ENCODE measurements at places on chromosomes 13 and 19. TPM values are rescaled to one million over a fixed set of nuclear protein-coding genes. Genes with fewer than 3 reads are reported as not detected.

DNA sequence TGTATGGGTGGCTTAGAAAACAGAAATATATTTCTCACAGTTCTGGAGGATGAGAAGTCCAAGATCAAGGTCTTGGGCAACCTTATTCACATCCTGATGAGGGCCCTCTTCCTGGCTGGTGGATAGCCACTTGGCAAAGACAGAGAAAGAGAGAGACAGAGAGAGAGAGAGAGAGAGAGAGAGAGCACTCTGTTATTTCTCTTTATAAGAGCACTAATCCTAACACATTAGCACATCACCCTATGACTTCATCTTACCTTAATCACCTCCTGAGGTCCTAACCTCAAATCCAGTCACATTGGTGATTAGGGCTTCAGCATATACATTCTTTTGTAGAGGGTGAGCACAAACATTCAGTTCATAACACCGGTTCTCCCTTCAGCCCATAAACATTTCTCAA, 430.3 kb downstream of the EFNB2 start:
- DNase-seq = no peak

DNA sequence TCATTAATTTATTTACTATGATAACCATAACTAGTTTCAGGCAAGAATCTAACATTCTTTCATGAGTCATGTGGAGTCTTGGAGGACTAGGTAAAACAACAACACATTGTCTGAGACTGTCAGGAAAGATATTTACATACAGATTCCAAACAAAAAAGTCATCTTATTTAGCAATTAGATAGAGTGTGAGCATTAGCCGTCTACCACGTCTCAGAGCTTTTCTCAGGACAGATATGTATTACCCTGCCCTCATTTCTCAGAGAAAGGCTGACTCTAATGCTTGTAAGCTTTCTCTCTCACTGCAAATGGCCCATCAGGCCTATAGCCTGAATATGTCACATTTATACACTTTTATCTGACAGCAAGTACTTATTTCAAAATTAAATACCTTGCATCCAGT, 312.1 kb upstream of the PCDH20 start:
- DNase-seq = no peak

Gene MAST1
- total RNA-seq = 0.18 TPM

DNA sequence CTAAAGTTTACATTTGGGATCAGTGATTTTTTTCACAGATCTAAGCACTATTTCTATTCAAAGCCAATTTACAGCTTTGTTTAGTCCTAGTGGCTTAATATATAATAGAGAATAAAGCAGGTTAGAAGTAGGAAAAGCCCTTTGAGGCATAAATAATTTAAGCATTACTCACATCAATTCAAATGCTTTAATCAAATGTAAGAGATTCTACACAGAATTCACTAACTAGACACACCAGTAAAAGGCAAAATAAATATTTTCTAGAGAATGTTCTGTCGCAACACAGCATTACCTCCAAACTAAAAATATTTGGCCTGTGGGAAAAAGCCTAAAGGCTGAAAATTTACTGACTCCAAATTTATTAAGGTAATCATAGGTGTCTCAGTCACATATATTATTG, 31.3 kb downstream of the KCTD12 start:
- no peak for DNase-seq

GRCh38 chr13:28531077-28531844, 36.3 kb upstream of the FLT1 start:
- DNase-seq = peak; percentile 35

GRCh38 chr19:16366433-16367260, 42.0 kb downstream of the KLF2 start:
- no peak for DNase-seq

Gene FUT2
- total RNA-seq = not detected

DNA sequence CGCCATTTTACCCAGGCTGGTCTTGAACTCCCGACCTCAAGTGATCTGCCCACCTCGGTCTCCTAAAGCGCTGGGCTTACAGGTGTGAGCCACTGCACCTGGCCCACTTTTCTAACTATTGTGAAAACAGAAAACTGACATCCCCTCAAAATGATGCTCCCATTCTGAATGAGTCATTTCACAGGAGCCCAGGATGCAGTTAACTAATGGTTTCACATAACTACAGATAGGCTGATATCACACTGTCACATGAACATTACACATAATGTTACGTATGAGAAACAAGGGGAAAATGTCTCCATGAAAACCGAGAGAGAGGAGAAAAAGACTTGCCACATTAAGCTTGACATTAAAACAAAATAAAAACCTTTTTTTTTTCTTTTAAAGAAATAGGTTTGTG, 37.5 kb downstream of the N4BP2L2 start:
- no peak for DNase-seq

- DNase-seq = no peak
These were observed 498.9 kb upstream of the SLITRK5 start for GRCh38 chr13:87172166-87172835.

- DNase-seq = no peak
These were observed 6.7 kb downstream of the DDX39A start for GRCh38 chr19:14412324-14412995.

DNA sequence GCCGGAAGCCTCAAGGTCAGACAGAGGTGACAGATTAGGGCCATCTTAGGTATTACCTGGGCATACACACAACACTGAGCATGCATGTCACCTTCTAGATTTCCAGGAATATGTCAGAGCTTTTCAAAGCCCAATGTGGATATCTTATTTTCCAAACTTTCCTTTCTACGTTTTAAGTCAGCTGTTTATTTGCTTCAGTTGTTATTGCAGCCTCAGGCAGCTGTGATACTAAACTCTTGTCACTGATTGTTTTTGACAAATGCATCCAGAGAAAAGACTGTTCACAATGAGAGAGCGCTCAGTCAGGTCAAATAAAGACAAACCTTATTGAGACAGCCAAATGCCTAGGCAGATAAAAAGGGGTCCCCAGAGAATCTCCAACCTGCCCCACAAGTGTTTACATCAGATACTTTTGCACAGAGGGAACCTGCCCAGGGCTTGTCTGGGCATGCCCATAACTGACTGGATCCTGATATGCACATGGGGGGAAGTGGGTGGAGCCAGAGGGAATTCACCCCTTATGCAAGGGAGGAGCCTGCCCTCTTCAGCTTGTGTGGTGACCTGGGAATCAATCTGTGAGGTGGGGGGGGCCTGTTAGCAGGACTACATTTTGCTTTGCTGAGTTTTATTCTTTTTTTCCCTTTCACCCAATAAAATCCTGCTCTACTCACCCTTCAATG, 28.5 kb downstream of the MED4 start:
- DNase-seq = no peak

DNA sequence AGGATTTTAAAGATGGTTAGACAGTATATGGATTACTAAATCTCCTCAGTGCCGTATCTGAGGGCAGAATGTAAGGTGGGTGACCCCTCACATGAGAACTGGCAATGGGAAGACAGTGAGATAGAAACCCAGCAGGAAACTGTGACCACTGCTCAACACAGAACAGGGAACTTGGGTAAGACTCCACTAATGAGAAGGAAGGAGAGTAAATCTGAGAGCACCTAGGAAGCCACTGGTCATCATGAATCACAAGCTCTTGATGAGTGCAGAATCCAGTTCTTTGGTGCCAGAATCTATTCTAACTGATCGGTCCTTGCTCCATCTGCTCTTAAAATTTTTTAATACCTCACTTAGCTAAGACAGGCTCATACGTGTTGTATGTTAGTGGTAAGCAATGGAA, 261.8 kb downstream of the KLF12 start:
- no peak for DNase-seq

Gene MYH14
- 0.07 TPM for total RNA-seq

DNA sequence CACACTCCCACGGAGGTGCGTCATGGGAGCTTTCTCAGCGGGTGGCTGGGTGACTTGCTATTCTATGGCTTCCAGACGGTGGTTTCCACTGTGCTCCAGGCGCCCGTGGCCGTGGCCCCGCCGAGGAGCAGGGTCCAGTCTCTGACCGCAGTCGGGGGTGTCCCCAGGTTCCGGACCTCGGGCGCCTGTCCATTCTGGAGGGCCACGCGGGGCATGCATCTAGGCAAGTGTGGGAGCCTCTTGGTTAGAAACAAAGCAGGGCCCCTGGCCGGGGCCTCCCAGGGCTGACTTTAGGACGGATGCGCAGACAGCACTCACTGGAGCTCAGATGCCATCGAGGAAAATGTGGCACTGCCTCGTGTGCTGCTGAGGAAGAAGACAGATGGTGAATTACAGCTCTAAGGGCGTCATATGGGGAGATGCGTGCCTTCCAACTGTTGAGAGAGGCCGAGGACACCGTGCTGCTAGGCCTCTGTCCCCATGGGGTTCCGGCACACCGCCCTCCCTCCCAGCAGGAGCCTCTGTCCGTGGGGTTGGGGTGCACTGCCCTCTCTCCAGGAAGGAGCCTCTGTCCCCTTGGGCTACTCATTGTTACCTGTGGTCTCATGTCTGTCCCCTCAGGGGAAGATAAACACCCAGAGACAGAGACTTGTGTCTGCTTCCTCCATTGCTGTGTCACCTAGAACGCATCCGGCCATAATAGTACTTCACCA, 38.1 kb downstream of the TMEM255B start:
- DNase-seq = no peak

DNA sequence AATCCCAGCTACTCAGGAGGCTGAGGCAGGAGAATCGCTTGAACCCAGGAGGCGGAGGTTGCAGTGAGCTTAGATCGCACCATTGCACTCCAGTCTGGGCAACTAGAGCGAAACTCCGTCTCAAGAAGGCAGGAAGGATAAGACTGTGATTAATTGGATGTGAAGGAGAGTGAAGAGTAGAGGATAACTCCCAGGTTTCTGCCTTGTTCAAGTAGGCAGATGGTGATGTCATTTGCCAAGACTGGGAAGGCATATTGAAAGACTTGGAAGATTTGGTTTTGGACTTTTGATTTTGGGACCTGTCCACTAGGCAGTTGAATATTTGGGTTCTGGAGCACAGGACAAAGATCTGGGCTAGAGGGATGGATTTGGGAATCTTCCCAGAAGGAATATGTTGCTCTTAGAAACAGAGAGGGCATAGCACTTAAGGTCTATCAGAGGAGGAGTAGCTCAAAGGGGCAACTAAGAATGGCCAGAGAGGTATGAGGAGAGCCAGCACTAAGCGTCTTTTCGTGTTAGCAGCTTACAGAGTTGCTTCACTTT, 20.0 kb downstream of the GARRE1 start:
- no peak for DNase-seq

Gene GRIN2D
- 0.40 TPM for total RNA-seq

- DNase-seq = no peak
These were observed 20.4 kb downstream of the AMER2 start for GRCh38 chr13:25151626-25152195.

Gene NOTCH3
- 1.1 TPM for total RNA-seq

Gene CLDND2
- not detected for total RNA-seq

DNA sequence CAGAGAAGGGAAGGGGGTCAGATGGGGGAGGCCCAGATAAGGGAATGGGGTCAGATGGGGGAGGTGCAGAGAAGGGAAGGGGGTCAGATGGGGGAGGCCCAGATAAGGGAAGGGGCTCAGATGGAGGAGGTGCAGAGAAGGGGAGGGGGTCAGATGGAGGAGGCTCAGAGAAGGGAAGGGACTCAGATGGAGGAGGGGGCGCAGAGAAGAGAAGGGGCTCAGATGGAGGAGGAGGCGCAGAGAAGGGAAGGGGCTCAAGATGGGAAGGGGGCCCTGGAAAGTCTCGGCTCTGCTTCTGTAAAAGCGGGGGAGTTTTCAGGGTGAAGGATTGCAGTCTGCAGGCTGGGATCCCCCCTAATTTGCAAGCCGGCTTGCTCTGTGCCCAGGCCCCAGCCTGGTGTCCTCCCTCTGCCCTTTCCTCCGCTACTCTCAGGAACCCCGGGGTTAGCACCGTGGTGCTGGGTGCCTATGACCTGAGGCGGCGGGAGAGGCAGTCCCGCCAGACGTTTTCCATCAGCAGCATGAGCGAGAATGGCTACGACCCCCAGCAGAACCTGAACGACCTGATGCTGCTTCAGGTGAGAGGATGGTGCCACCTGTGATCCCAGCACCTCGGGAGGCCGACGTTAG, 1.6 kb downstream of the AZU1 start:
- no peak for DNase-seq

DNA sequence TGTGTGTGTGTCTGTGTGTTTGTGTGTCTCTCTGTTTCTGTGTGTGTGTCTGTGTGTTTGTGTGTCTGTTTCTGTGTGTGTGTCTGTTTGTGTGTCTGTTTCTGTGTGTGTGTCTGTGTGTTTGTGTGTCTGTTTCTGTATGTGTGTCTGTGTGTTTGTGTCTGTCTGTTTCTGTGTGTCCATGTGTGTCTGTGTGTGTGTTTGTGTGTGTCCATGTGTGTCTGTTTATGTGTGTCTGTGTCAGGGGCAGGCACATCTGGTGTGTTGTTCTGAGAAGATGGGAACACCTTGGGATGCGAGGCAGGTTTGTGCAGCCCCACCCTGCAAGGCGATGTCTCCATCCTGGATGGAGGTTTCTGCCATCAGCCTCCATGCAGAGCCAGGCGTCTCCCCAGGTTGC, 275.8 kb upstream of the SOX1 start:
- no peak for DNase-seq

DNA sequence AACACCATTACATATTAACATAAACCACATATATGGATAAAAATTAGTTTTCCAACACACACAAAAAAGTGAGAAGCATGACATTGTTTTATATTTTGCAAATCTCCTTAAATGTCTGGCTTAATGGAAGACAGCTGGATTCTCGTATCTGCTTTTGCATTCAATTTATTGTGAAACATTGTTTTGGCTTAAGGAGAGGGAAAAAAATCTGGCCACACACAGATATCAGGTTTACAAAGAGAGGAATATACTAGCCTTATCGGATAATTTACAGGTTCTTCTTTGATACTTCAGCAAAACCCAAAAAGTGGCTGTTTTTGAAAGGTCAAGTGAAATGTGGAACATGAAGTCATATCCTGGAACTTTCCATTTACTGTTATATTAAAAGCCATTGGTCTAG, 523.5 kb upstream of the ARGLU1 start:
- DNase-seq = no peak

- no peak for DNase-seq
These were observed 1290.4 kb upstream of the PCDH20 start for GRCh38 chr13:62706048-62706447.

Gene CCDC194
- 0.63 TPM for total RNA-seq

Gene CCDC9
- 6.9 TPM for total RNA-seq

DNA sequence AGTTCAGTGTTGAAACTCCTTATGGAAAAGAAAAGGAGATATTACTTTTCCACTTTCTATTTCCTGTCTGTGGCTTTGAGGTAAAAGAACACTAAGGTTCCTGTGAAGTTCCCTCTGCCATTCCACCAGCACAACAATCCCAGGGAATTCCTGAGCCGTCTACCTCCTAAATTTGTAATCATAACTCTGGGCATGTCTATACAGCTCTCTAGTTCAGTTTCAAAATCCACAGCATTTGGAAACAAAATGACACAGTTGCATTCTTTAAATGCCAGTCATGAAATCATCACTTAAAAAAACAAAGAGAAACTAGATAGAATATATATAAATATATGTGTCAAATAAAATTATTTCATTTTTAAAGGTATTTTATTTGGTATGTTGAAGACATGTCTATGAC, 9.0 kb upstream of the THSD1 start:
- DNase-seq = no peak

Data from pulmonary artery endothelial cell (primary cell).